Placental pericyte (primary cell): ENCODE measurements at places on chromosomes 5 and 9. TPM values are rescaled to one million over a fixed set of nuclear protein-coding genes. Genes with fewer than 3 reads are reported as not detected.

Gene AHRR
- total RNA-seq = 55.8 and 58.2 TPM in 2 replicates

Gene INSYN2B
- total RNA-seq = 4.6 and 37.8 TPM in 2 replicates

Gene SNCB
- 0.14 TPM in 1 of 2 replicates, not detected in the other for total RNA-seq

Gene BRINP1
- not detected in 2 replicates for total RNA-seq

Gene PAEP
- not detected in 2 replicates for total RNA-seq

Gene IFNA2
- not detected in 2 replicates for total RNA-seq

Gene ERAP2
- 16.8 and 37.2 TPM in 2 replicates for total RNA-seq

Gene PCDHGA6
- total RNA-seq = 4.3 and 4.8 TPM in 2 replicates
